Stimulated activated CD4-positive, alpha-beta T cell treated with anti-CD3 and anti-CD28 coated beads, Interleukin-4, amount 100 ng/mL, for 48 hours (primary cell): ENCODE measurements at places on chromosomes 16 and 17.

DNA sequence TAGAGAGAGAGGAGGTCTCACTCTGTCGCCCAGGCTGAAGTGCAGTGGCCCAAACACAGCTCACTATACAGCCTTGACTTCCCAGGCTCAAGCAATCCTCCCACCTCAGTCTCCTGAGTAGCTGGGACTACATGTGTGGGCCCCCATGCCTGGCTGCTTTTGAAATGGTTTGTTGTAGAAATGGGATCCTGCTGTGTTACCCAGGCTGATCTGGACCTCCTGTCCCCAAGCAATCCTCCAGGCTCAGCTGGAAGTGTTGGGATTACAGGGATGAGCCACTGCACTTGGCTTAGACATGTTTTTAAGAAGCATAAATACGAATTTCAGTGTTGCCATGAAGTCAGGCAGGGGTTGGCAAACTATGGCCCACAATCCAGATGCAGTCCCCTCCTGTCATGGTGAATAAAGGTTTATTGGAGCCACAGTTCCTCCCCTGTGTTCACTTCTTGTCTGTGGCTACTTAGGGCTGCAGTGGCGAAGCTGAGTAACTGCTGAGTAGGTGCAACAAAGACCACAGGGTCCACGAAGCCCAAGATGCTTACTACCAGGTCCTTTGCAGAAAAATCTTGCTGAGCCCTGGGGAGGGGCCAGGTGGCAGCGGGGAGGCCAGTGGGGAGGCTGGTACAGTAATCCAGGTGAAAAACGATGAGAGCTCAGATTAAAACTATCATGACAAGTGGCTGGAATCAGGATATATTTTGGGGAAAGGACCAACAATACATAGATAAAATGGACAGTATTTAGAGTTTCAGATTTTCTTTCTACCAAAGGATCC, 35.2 kb downstream of the TNFRSF13B start:
- DNase-seq: no peak

DNA sequence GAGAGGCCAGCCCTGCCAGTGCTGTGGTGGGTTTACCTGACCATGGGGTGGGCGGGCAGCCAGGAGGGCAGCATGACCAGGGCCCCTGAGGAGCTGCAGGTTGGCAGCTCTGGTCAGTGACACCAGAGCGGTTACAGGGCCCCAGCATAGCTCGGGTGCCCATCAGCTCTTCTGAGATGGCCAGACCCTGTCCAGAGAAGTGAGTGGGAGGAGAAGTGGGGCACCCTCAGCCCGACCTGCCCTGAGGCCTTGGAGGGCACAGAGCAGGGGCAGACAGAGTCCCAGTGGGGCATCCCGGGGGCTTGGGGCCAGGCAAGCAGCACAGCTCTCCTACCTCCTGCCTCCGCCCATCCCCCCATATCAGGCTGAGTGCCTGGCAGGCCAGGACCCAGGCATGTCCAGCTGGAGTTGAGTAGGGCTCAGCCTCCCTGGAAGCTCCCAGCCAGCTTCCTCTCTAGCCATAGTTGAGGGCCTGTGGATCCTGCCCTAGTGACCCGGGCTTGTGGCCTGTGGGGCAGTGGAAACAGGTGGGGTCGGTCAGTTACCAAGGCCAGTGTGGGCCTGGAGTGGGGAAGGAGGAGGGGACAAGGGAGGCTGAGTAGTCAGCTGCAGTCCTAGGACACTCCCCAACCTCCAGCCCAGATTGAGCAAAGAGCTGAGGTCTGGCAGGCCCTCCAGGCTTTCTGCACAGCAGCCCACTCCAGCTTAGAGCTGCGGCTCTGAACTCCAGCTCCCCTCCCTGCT, 83.5 kb downstream of the AMFR start:
- no peak for DNase-seq

DNA sequence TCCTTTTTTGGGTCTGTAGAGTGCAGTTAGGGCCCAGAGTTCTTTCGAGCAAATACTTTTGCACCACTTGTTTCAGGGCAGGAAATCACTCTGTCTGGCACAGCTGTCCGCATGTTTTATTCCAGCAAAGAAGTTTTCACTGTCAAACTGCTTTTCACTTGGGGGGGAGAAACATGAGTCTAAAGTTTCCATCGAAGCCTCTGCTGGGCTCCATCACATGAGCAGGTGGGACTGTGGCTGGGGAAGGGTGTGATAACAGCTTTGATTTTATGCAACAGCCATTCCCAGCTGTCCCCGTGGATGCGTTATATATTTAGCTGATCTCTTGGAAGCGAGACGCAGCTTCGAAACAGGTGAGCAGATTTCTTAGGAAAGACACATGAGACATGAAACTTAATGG, 288.6 kb downstream of the SNX29 start:
- DNase-seq: no peak

- no peak for DNase-seq
Measured at GRCh38 chr16:69234460-69234859, 47.5 kb downstream of the SNTB2 start.

DNA sequence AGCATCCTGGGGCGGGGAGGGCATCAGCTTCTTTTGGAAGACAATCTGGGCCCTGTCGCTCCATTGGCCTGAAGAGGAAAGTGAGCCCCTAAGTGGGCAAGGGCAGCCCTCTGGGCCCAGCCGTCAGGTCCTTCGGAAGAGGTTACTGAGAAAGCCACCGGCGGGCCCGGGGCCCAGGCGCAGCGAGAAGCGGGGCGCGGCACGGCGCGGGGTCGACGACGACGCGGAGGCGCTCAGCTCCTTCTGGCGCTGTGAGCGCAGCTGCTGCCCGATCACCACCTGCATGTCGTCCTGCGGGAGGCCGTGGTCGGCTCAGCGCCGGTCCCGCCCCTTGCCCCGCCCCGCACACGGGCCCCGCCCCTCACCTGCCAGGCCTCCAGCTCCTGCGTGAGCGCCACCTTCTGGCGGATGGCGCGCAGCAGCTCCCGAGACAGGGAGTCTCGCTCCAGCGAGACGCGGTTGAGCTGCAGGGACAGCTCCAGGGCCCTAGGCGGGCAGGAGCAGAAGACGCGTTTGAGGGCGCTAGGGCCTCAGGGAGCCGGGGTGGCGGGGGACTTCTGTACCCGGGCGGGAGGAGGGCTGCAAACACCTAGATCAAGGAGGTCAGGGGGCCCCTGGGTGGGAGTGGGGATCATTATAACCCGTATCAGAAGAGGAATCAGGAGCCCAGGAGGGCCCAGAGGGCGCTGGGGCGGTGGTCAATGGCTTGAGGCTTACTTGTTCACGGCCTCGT, 4.3 kb downstream of the THOC6 start:
- DNase-seq: peak; percentile 85
